OCI-LY7 (cell line): ENCODE measurements at places on chromosomes 16 and 17.

DNA sequence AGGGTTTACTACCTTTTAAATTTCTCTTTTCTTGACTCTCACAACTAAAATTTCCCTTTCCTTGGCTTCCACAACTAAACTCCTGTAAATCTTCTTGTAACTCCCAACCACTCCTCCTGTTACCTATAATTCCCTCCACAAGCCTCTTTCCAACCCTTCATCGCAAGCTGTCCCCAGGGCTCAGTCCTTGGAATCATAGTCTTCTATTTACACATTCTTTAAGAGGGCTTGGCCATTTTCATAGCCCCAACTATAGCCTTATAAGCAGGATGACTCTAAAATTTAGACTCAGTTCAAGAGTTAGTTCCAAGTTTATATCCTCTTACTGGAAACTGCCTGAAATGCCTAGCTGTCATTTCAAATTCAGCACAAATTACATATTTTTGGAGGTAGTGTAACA, 23.9 kb downstream of the GLG1 start:
- DNase-seq, result no peak

DNA sequence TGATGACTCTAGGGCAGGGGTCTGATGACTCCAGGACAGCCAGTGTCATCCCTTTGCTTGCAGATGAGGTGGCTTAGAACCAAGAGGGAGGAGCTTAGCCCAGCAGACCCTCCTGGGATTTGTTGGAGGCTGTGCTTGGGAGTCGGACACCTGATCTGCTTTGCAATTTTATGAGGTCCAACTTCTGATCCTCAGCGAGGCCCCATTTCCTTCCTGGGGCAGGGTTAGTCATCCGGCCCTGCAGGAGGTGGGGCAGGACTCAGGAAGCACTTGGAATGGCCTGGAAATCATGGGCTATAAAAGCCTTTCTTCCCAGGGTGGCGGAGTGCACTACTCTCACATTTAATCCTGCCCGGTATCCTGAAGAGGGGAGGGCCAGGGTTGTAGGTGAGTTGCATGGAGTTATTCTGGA, 168.5 kb downstream of the MSI2 start:
- no peak for DNase-seq

DNA sequence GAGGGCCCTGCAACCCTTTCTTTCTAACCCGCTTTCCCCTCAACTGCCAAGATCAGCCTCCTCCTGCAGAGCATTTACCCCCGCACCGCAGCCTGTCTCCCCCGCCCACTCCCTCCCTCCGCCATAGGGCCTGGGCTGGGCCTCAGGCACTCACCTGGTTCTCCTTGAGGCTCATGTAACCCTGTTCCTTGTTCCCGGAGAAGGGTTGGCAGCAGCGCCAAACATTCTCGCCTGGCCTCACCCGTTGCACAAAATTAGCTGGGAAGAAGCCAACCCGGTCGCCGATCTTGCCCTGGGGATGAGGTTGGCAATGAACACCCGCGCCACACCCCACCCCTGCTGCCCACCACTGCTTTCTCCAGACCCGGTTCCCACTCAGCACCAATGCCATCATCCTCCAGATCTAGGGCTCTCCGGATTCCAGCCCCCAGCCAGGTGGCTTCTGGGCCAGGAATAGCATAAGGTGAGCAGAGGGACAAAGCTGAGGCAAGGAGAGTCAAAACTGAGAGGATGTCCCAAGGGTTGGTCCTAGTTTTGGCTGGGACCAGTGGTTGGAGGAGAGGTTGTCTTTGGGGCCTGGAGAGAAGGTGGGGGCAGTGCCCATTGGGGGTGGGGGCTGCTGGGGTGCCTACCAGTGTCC, 12.8 kb downstream of the STAC2 start:
- no peak for DNase-seq

DNA sequence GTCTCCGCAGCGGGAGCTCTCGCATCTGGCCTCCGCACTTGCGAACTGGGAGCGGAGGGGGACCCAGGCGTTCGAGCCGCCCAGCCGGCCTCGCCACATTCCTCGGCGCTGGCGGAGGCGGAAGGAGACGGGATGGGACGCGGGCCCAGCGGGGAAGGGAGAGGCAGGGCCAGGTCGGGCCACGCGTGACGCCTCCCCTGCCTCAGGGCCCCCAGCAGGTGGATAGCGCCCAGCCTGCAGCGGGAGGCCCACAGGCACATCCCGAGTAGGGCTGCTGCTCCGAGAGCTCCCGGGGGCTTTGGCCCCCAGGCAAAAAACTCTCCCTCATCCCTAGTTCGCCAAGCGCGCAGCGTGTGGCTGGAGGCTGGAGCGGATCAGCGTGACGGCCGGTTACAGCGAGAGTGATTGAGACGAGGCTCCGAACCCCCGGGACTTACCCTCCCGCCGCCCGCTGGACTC, 800 bp downstream of the PLEKHH3 start:
- peak; percentile 27 for DNase-seq
